ENCODE measurements at places on chromosomes 13 and 19.
A peak's percentile ranks its signal among the peaks of the same experiment; 100 is the strongest.

GRCh38 chr19:45477713-45478453, 10.1 kb downstream of the FOSB start:
- DNase-seq, result no peak

- no peak for DNase-seq
Observed at GRCh38 chr19:13640611-13641010, 123.7 kb upstream of the MRI1 start.

- DNase-seq, result no peak
Observed at GRCh38 chr19:57068921-57069697, 50.7 kb upstream of the USP29 start.

GRCh38 chr13:66915596-66916185, 314.4 kb downstream of the PCDH9 start:
- DNase-seq, result no peak

DNA sequence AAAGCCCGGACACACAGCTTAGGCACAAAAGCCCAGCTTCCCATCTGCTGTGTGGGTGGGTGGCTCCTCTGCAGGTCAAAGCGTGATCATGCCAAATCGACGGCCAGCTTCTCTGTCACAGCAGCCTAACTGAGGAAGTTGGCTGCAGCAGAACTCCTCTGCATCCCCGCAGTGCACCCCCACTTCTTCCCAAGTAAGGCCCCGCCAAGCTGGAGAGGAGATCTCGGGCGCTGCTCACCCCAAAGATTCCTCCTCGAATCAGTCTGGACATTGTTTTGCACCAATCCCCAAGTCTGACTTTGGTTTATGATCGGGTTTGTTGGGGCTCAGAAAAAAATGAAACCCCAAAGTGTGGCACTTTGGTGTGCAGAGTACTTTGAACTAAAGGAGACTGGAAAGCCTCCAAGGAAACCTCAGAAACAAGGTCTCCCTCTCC, 19.7 kb upstream of the CPB2 start:
- no peak for DNase-seq

DNA sequence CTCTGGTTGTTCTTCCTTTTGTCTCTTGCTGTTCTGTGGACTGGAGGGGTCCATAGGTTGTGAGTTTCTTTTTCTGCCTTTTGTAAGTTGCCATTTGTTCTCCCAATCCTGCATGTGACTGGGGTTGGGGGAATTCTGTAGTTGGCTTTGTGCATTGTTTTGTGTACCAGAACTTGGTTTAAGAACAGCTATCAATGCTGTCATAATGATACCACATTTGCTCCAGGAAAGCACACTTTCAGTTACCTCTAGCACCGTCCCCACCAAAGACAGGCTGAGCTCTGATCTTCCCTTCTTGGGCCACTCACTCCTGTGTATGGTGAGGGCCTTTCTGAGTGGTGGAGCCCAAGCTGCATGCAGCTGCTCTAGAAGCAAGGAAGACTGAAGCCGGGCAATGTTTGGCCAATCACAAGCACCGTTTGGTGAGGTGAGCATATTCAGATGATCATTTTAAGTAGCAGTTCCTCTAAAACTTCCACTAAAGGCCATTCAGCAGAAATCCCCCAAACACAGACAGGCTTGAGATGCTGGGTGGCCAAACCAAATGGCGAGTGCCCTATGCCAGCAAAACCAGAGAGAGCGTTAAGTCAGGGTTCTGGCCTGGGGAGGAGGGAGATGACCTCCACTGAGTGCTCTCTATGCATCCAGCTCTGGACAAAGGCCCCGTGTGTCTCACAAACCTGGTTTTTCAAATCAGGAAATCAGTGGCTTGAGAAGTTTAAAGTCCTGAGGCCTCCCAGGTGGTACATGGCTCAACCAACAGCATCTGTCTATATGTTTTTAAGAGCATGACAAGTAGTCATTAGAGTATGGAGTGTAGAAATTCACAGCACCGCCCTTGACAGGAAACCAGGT, 120.7 kb upstream of the SPATA13 start:
- DNase-seq, result no peak

- DNase-seq, result no peak
Observed at GRCh38 chr13:99778500-99778899, 193.1 kb downstream of the ZIC5 start.

DNA sequence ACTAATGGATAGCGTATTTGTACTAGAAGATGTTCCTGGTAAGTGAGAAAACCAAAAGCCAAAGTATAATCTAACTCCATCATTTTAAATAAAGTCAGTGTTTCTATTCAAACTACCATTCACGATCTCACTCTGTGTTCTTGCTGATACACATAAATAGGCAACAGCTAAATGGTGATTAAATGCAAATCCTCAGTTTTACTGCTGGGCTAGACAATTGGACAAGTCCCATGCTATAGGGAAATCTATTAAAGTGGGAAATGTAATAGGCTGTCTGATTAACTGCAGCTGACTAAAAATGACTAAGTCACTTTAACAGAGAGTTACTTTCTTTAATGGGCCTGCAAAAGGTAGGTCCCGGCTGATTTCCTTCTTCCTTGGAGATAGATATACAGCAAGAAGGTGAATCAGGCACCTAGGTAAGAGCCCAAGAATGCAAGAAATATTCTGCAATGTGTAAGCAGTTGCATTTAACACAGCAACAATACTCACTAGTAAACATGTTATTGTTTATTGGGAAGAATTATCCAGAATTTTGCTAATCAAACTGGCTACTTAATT, 298.4 kb downstream of the SLITRK6 start:
- DNase-seq, result no peak

DNA sequence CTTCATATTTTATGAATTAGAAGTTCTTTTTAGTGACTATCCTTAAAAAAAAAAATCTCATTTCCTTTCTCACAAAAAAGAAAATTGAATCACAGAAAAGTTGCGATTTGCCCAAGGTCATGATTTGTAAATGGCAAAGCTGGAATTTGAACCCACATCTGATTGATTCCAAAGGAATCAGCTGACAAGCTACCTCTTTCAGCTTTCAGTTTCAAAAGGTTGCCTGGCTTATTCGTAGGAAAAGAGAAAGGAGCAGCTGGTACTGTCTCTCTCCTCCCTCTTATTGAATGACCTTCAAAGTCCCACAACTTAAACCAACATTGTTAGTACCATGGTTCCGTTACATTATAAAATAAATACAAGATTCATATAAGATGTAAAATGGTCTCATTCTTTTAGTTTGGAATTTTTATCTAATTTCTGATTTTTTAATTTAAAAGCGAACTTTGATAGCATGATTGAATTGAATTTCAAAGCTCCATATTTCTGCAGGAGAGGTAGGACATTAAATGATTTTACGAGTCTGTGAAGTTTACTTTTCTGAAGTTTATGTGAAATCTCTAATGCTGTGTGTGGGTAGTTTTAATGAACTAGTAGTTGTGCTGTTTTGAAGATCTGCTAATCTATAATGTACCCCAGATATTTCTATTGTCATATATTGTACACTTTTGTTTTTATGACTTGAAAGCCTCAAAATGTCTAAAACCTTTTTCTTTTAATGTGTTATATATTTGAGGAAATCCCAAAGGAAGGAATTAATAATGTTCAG, 18.5 kb upstream of the KCTD4 start:
- DNase-seq, result no peak

DNA sequence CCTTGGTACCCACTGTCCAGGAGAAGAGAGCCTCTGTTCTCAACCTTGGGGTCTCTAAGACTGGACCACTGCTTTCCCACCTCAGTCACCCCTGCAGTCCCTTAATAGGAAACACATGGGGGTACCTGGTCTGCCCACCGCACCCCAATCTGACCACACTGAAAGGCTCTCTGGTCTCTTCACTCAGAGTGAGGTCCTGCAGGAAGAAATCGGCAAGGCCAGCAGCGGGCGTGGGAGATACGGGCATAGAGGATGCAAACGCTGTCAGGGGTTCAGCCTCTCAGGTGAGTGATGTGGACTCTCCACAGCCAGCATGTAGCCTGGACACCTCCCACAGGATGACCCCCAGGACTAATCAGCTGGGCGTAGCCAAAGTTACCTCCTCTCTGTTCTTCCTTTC, 3.5 kb downstream of the SIGLEC9 start:
- no peak for DNase-seq

DNA sequence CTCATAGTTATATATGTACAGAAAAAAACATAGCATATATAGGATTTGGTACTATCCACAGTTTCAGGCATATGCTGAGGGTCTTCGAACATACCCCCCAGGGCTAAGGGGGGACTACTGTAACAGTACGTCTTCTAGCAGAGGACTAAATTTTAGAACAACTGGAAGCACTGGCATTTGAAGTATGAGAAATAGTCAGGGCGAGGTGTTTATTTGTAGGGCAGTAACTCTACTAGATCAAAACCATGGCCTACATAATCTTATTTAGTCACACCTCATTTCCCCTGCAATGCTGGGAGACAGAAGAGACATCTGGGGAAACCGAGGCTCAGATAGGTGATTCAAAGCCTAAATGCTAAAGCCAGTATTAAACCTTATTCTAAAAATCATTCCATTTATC, 245.6 kb downstream of the DCT start:
- no peak for DNase-seq

DNA sequence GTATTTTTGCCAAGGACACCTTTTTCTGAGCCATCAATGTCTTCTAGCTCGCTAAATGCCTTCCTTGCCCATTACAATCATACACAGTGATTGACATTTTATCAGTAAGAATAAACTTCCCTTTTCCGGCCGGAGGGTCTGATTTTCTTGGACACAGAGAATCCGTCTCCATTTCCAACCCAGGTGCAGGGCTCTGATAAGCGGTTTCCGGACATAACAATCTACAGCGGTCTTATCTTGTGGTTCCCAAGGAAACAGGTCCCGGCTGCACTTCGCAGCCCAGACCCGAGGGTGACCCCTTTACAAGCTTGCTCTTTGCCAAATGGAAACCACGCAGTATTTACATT, 5.1 kb upstream of the ZNF77 start:
- no peak for DNase-seq

- no peak for DNase-seq
Observed at GRCh38 chr13:112255550-112256120, 120.5 kb upstream of the SPACA7 start.

DNA sequence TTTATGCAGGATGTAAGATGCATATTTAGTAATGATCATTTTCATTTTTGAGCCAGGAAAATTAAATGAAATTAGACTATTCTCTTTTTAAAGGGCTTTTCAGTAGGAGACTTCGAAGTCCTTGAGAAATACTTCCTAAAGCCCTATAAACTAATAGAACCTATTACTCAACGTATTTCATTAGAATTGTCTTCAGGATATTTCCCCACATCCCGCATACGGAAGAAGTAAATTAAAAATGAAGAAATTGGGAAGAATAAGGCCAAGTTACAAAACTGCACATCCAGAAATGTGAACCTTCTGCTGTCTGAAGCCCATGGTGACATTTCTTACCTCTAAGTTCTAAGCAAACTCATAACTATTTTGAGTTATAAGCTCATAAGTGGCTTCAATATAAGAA, 66.5 kb downstream of the RXFP2 start:
- DNase-seq, result no peak

GRCh38 chr19:33766623-33767022, 30.0 kb upstream of the KCTD15 start:
- no peak for DNase-seq

GRCh38 chr13:106918557-106918860, 350.6 kb upstream of the ARGLU1 start:
- no peak for DNase-seq

DNA sequence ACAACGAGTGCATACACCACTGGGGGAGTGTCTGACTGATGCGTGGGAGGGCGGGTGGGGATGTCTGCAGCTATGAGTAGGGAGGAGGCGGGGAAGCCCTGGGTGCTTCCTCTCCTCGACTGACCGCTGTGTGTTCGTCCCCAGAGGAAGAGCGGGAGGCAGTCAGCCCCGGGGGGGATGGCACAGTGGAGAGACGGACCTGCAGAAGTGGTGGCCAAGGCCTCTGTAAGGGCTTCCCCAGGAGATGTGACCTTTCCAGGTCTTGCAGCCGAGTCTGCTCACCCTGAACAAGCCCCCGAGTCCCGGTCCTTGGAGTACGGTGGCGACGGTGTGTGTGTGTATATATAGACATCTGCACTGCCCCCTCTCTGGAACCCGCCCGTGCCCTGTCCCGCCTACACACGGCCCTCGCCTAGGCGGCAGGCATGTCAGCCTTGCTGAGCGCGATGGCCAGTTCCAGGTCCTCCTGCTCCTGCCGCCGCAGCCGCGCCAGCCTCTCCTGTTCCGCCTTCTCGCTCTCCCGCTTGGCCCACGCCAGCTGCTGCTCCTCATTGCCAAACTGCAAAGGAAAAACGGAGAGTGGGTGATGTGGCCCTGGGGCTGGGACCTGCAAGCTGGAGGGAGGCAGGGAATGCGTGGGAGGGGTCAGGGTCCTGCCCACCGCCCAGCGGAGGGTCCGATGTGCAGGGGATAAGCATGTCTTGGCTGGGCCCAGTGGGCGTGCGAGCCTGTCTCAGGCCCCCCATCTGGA, 30.8 kb downstream of the KLF2 start:
- no peak for DNase-seq

DNA sequence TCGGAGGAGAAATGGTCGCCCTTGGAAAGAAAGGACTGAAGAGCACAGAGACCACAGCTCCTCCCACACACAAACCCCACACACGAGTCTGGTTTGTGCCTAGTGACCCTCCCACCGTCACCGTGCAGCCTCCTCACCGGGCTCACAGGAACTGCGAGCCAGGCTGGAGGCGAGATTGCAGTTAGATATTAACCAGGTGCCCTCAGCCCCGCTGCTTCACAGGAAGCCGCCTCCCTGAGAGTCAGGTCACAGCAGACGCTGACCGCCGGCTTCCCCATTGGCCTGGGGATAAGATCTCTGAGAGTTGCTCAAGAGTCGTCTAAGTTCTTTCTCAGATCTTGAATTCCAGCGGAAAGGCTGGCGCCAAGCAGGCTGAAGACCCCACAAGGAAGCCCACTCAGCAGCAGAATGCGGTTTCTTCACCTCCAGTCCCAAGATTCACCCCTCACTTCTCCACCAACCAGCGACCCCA, 870 bp downstream of the ZNF44 start:
- DNase-seq, result peak; percentile 25

DNA sequence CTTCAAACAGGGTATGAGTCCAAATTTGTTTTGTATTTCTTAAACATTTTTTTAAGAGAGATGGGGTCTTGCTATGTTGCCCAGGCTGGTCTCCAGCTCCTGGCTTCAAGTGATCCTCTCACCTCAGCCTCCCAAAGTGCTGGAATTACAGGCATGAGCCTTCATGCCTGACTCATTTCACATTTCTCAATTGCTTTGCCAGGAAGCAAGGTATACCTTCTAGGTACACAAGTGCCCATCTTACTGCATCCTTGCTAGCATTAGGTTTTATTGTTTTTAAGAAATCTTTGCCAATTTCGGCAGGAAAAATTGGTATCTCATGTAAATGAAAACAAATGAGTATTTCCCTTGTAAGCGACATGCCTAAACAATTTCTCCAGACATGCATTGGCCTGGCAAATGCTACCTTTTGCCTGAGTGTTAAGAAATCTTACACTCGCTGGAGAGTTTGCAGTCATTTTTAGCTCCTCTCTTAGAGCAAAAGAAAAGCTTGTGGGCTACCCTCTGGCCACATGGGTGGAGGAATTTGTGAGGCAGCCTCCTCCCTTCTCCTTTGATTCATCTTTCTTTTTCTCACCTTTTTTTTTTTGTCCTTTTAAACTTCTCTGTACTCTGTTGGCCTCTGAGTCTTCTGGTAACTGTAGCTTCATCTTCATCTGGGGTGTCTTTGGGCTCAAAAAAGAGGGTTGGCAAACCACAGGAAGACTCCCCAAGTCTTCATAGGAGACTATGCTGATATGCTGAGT, 33.0 kb downstream of the ACTL9 start:
- DNase-seq, result no peak

GRCh38 chr13:98374750-98375149, 197.7 kb upstream of the RNF113B start:
- no peak for DNase-seq
